ENCODE measurements at places on chromosomes 11 and 22.

DNA sequence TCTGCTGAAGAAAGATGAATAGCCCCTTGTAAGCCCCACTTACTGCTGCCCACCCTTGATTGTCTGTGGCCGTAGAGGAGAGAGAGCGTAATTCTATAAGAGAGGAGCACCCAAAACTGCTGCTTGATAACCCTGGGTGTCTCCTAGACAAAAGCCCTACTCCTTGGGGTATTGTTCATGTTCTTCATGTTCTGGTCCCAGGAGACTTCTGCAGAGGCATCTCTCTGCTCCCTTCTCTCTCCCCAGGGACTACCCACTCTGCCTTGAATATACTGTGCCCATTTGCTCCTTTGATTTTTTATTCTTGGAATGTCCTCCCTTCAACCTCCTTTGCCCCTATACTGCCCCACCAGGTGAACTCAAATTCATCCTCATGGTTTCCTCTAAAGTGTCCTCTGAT, 417.8 kb upstream of the CADM1 start:
- DNase-seq, result no peak

DNA sequence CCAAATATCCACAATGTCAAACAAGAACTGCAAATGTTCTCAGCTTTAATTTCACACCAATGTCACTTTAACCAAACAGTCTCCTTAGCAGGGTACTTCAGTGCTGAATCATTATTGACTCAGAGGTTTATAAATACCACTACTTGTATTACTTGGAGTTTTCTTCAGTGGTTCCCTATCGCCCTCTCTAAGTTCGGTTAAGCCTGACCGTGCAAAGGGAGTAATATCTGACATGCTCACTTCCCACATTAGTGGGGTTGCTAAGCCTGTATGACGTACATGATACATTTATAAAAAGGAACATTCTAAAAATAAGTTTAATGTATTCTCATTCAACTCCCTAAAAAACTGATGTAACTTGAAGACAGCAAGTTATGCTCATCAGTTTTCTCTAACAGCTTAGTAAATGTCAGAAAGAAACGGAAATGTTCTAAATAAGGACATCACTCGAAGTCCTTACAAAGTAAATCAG, 93.1 kb upstream of the ZC3H12C start:
- no peak for DNase-seq

DNA sequence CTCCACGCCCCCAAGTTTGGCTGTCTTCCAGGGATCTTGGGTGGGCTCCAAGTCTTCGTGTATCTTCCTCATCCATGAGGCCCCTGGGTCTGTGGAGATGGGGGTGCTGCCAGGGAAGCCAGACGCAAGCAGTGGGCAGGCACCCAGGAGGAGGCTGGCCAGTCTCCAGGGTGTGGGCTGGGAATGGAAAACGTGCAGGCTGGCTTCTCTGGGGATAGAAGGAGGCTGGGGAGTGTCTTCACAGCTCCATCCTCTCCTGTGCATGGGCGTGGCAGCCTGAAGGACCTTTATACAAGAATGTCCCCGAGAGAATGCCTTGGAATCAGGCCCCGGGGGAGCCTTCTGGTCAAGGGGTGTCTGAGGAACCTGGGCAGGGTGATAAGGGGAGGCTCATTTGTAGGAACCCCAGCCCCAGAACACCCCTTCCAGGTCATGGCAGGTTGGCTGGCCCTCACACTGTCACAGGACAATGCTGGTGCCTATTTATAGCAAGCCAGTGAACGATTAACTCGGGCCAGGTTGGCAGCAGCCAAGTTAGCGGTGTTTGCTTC, 14.0 kb downstream of the SGSM1 start:
- DNase-seq, result no peak

DNA sequence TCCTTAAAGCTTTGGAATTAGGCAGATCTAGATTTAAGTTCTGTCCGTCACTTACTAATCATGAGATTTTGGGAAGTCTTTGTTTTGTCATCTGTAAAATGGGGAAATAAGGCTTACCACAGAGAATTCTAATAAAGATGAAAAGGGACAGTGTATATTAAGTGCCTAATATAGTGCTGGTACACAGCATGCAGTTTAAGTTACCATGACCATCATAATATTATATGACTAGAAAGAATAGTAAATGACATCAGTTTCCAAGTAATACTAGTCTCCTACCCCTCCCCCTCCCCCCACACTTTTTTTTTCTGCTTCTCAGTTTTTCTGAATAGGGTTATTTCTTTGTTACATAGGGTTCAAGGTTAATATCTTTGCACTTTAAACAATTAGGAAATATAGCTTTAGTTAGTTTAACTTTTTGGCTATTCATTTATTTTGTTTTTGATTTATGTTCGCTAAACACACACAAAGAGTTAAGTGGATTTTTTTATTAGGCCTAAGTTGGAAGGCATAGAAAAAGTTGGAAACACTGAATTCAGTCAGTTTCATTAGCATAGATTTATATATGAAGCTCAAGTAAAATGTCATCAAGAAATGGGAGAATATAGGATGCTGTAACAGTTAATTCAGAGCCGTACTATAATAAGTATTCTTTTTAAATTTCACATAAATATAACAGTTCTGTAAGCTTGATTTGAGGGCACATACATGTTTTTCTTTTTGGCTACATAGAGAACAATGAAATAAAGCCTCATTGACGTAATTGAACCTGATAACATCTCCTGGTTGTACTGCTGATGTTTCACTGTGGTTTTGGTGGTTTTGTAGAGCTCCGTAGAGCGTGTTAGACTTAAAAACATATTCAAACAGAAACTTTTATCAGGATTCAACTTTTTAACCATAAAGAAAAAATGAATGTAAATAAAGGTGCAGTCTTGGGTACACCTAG, 121.2 kb downstream of the PDE3B start:
- no peak for DNase-seq

- no peak for DNase-seq
Measured at GRCh38 chr11:88814076-88814475, 251.7 kb downstream of the GRM5 start.

GRCh38 chr11:75073459-75074190, 23.1 kb downstream of the OR2AT4 start:
- no peak for DNase-seq

GRCh38 chr11:104968355-104968855, at the start of gene CASP4:
Gene CASP4 (minus strand): TSS chr11:104968574. CDS start chr11:104968525, 49 bp downstream.
- DNase-seq, result no peak

GRCh38 chr11:112268406-112268805, 7.7 kb upstream of the PLET1 start:
- DNase-seq, result no peak

DNA sequence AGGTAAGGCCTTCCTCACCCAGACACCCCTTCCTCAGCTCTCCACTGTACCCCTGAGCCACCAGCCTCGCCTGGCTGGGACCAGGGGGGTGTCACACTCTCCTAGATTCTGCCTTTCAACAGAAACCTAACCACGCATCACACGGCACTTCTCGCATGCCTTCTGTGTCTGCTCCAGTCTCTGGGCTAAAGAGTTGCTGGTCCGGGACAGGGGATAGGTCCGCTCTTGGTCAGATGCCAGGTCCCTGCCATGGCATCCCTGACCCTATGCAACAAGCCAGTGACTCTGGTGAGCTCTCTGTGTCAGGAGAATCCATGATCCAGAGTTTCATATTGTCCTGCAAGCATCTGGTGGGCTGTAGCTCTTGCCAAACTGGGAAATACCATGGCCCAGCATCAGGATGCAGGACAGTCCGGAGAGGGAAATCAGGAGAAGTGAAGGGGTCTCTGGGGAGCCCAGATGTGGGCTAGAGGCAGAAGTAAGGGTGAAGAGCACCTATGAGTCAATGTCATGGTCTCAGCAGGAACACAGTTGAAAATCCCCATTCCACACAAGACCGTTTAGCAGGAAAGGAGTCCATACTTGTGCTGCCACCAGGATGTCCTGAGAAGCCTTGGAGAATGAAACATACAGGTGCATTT, 14.1 kb downstream of the IGLL5 start:
- DNase-seq, result no peak

DNA sequence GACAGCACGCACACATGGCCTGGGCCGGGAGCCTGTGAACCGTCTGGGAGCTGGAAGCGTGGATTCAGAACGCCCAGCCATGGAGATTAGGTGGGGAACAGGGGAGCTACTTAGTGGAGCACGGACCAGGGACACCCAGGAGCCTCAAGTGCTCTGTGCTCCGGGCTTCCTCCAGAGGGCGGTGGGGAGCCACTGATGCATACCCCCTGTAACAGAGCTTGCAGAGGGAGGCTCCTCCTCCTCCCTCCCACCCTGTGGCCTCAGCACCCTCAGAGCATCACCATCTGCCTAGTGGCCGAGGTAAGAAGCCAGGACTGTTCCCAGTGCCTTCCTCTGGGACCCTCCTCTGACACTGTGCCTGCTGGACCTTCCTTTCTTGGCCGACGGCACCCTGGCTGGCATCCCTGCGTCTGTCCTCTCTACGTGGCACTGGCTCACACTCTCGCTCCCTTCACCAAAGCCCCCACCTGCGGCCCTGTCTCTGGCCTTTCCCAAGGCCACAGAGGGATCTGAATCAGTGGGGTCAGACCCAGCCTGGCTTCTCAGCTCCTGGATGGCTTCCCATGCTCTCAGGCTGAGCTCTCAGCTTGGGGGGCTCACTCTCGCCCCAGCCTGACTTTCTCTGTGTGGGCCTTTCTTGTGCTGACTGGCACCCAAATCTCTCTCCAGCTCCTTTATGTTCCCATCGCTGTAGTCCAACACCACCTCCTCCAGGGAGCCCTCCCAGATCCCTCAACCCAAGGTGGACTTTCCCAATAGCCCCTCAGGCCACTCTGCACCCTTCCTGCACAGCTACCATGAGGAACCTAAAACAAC, 780.9 kb downstream of the BRD1 start:
- DNase-seq, result no peak

- DNase-seq, result no peak
Measured at GRCh38 chr11:26702406-26702805, 19.5 kb downstream of the SLC5A12 start.

DNA sequence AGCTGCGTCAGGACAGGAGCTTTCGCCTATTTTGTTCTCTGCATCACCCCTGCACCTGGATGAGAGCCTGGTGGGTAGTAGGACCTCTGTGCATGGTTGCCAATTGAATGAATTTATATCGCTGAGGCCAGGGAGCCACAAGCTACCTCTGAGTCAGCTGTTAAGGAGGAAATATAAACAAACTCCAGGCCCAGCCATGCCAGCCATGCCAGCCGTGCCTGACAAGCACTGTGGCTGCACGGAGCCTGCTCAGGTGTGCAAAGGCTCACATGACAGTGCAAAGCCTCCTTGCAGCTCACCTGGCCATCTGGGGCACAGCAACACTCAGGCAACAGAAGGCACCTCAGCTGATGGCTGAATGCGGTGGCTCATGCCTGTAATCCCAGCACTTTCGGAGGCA, 33.7 kb upstream of the LINC01488 start:
- DNase-seq, result no peak

- no peak for DNase-seq
Measured at GRCh38 chr11:26579683-26580082, 7.6 kb upstream of the MUC15 start.

DNA sequence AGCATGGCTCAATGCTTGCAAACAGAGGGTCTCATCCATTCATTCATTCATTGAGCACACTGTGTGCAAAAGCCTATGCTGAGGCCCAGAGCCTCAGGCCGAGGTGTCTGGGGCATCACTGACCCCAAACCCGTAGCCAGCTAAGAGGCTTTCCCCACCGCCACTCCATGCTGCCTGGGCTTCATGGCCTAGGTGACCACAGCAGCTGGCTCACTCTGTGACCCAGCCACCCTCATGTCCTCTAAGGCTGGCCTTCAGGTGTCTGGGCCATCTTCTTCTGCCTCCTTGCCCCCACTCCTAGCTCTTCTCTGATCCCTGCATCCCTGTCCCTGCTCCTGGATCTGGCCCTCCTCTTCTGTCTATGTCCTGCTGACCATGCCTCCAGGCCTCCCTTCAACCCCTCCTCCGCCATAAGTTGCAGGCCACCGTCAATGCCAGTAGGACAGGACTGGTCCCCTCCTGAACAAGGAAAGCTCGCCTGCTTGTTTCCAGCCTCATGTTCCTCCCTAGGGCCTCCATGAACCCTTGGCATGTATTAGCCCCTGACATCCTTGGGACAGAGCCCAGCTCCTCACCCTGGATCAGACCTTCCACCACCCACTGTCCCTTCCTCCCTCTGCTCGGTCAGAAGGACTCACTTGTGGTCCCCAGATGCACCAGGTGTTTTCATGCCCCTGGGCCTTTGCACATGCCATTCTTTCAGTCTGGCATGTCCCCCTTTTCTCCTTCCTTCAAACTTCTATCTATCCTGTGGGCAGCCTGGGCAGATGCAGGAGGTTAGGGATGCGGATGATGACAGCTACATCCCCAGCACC, 92.8 kb downstream of the MYEOV start:
- DNase-seq, result no peak

DNA sequence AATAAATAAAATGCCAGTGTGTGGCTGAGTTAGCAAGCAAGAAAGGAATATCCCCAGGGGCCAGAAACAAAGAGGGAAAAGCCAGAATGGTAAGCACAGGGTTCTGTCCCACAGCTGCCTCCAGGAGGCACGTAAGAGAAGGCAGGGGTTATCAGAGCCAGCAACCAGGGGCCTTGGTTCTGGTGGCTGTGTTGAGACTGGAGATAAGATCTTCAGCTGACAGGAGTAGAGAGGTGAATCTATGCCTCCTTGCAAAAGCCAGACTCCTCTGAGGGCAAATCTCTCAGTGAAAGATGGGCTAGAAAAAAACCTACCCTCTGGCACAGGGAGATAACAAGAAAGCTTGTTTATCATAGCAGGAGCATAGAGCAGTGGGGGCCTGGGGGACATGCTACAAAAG, 29.8 kb upstream of the NFAM1 start:
- no peak for DNase-seq

- DNase-seq, result no peak
Measured at GRCh38 chr22:34588871-34589545, 476.9 kb upstream of the ISX start.

- no peak for DNase-seq
Measured at GRCh38 chr11:2379466-2380174, 2.5 kb downstream of the CD81 start.

GRCh38 chr11:133946541-133947318, 10.0 kb downstream of the IGSF9B start:
- DNase-seq, result no peak
